ENCODE measurements at places on chromosomes 2 and 18.

GRCh38 chr2:115129536-115129935, 687.1 kb downstream of the DPP10 start:
- DNase-seq = no peak

DNA sequence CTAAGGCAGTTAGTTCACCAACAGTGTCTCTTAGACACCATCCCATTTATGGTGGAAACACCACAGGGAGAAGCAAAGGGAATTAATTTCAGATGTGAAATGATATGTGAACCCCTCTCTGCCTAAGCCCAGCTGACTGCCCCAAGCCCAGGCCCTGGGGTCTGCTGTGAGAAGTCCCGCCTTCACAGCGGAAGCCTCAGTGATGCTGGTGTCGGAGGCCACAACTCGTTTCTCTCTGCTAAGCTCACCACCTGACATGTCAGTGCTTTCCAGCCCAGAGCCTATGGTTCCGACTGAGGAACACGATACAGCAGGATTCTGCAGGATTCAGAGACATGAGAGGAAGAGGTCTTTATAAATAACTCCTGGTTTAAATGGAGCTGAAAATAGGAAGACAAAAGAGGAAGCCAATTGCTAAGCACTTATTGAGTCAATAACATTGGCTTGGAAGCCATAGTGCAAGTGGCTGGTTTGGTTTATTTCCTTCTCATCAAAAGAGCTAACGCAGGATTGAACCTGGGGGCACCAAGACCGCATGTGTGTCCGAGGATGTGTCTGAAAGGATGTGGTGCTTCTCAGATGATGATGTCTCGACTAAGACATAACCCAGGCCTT, 21.9 kb upstream of the LOXHD1 start:
- DNase-seq = no peak

DNA sequence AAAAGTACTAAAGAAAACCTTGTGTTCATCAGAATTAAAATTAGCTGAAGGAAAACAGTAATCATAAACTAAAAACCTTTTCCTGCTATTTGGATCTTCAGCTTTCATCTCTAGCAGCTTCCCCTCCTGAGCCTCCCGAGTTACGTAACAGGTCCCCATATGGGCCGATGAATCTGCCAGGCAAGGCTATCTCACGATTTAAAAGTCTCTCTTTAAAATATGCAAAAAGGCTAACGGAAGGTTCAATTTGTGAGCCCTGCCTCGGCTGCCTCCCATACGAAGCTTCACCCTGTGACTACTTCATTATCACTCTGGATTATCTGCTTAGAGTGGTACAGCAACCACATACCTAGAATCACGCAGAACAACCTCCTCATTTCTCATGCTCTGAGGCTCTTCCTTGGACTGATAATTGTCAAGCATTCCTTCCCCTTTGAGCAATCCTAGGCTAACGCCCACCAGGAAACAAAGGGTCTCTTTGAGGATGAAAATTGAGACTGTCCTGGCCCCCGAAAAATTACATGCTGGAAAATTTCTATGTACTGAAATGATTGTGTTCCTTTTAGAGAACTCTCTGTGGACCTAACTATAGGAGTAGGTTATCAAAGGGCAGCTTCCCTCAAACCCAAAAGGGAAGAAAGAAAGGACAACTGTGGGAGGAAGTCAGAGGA, 147.4 kb downstream of the ZEB2 start:
- DNase-seq = no peak

DNA sequence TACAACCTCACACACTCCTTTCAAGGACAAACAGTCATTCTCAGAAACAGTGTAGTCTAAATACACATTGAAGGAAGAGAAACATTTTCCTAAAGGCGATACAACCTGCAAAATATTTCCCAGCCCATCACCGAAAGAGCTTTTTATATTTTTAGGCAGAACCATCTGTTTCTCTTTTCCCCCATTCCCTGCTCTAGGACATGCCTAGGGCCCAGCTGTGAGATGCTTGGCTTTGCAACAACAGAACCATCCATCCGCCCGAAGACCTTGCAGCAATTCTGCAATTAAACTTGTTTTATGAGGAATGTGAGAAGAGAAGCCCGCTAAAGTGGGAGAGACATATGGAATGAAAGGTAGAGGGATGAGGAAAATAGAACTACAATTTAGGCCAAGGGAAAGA, 105.6 kb upstream of the RFX8 start:
- DNase-seq = no peak

GRCh38 chr18:33577685-33578517, at the start of gene ASXL3:
Gene ASXL3 (plus strand): TSS chr18:33578219. CDS start chr18:33578632, 413 bp downstream.
- DNase-seq = peak; percentile 80

DNA sequence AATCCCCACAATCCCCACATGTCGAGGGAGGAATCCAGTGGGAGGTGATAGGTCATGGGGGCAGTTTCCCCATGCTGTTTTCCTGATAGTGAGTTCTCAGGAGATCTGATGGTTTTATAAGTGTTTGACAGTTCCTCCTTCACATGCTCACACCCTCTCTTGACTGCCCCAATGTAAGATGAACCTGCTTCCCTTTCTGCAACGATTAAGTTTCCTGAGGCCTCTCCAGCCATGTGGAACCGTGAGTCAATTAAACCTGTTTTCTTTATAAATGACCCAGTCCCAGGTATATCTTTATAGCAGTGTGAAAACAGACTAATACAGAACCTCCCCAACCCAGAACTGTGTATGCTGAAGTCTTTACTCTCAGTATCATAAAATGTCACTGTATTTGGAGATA, 289.5 kb upstream of the MMADHC start:
- DNase-seq = no peak

GRCh38 chr2:166485558-166486178, 8.4 kb downstream of the SCN7A start:
- DNase-seq = no peak

DNA sequence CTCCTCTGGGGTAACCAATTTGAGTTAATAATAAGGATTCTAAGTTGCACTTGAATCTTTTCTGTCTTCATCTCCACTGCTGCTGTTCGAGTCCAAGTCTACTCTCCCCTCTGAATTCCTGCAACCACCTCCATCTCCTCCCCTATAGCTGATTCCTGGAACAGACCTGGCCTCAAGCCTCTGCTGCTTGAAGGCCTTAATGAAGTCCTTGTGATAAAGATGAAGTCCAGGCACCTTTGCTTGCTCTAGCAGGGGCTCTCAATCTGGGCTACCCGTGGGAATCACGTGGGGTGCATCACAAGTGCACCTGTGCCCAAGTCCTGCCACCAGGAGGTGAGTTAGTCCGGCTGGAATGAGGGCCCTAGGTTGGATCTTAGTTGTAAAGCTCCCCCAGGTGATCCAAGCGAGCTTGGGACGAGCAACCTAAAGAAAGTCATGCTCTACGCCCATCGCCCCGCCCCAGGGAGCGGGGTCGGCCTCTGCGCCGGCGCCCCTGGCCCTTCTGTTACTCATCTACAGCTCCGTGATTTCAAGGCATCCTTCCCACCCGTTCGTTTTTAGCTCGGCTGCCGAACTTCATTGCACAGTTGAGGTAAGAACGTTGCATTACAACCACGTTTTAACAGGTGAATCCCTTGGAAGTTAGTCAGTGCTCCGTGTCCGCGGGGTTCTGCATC, 905 bp upstream of the IAH1 start:
- no peak for DNase-seq

- no peak for DNase-seq
Measured at GRCh38 chr2:75516378-75517360, 44.1 kb downstream of the EVA1A start.

- DNase-seq = no peak
Measured at GRCh38 chr2:178005756-178006155, 66.8 kb downstream of the PDE11A start.

DNA sequence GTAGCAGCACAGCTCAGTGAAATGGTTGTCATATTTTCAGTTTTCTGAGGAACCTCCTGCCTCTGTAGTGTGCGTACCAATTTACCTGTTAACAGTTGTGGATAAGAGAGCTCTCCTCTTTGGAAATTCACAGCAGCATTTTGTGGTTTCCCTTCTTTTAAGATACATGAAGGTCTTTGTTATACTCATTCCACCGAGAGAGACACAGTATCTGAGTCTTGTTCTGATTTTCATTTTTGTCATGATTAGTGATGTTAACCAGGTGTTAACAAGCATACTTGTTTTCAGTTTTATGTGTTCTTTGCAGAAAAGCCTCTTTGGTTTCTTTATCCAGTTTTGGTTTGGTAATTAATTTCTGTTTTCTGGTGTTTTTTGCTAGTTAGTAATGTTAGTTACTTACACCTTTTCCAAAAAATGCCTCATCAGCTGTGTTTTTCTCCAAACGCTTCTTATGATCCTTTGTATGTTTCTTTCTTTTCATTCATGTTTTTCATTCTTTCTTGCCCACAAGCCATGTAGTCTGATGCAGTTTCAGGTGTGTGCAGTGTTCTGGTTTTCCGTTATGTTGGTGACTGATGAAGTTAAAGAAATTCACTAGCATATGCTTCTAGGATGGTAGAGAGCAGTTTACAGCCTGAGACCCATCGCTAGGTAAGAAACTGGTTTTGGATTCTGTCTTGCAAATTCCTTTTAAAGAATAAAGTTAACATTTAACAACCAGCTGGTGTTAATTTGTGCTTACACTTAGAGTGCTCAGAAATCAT, 30.1 kb downstream of the CCDC74A start:
- DNase-seq = no peak

DNA sequence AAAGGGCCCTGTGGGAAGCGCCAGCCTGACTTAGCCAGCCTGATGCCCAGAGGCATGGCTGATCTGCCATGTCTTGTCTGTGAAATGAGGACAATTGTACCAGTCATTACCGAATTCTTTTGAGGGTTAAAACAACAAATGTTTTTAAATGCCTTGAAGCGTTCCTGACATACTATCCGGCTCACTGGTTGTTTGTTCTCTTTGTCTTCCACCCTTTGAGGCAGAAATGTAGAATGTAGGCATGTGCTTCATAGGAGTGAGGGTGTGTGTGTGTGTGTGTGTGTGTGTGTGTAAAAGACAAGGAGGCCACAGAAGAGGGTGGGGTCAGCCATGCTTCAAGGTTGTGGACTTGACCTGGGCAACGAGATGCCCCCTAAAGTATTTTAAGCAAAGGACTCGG, 35.5 kb downstream of the TGFBRAP1 start:
- DNase-seq = no peak

DNA sequence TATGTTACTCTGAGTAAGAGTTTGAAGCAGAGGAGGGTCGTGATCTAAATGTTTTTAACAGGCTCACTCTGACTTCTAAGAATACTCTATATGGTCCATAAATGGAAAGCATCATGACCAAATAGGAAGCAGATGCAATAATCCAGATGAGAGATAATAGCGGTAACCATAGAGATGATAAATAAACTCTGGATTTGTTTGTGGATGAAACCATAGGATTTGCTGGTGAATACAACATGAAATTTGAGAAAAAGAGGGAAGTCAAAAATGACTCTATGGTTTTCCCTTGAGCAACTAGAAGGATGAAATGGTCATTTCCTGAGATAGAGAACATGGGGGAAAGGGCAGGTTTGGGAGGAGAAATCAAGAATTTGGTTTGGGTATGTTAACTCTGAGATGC, 3.9 kb downstream of the HEATR5B start:
- no peak for DNase-seq

Measured in right hindlimb (tissue), 1 donor.